HepG2 (cell line): ENCODE measurements at places on chromosomes 5 and 9. TPM values are rescaled to one million over a fixed set of nuclear protein-coding genes. Genes with fewer than 3 reads are reported as not detected.

Gene GABRA1
- polyA plus RNA-seq, result not detected in 2 replicates

Gene NIPAL4
- not detected in 2 replicates for polyA plus RNA-seq

Gene FOXD4L3
- 0.07 and 0.20 TPM in 2 replicates for polyA plus RNA-seq

Gene DDX4
- 0.05 TPM in 1 of 2 replicates, not detected in the other for polyA plus RNA-seq

Gene PCDHB16
- 0.66 and 0.89 TPM in 2 replicates for polyA plus RNA-seq

Gene KIF20A
- polyA plus RNA-seq, result 12.9 and 17.1 TPM in 2 replicates

Gene PDCD1LG2
- not detected in 2 replicates for polyA plus RNA-seq

Gene CFAP77
- polyA plus RNA-seq, result not detected in 2 replicates

GRCh38 chr5:157025093-157025698 is 33.7 kb downstream of the HAVCR1 start:
- no peak for DNase-seq

DNA sequence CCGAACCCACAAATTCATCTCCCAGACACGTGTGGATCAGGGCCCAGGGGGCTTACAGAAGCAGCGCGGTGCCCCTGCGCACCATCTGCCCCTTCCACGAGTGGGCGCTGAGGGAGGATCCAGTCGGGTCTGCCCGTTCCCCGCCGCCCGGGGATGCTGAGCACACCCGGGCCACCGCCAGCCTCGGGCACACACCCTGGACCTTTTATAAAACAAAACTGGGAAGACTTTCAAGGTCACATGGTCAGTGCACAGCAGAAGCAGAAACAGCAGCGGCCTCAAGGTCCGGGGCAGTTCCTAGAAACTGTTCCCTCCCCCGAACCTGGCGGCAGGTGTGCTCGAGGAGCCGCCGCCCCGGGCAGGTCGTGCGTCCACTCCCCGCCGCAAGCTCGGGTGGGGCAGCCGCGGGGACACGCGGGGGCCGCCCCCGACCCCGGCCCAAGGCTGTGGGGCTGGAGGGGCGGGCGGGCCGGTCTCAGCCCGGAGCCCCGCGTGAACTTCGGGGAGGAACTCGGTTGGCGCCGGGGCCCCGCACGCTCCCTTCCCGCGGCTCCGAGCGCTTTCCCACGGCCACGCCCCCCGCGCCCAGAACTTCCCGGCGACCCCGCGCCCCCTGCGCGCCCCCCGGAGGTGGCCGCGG is 633 bp upstream of the PPP1R26 start:
- DNase-seq, result peak; percentile 45

GRCh38 chr5:82447913-82448312 is 169.8 kb upstream of the RPS23 start:
- DNase-seq, result no peak

DNA sequence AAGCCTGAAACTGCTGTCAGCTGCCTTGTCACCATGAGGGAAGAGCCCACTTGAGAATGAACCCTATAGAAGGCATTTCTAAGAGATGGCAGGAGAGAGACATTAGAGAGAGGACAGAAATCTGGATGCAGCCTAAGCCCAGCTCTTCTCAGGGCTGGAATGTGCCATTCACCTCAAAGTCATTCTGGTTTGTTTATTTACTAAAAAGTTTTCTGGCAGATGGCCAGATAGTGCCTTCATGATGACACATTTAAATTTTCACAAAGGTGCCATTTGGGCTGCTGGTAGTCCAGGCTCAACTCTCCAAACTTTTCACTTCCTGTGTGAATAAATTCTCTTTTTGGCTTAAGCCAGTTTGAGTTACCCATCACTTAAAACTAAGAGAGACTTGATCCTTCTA is 144.6 kb upstream of the ZNF366 start:
- no peak for DNase-seq

GRCh38 chr5:2523180-2523579 is 228.3 kb downstream of the IRX2 start:
- DNase-seq, result no peak

DNA sequence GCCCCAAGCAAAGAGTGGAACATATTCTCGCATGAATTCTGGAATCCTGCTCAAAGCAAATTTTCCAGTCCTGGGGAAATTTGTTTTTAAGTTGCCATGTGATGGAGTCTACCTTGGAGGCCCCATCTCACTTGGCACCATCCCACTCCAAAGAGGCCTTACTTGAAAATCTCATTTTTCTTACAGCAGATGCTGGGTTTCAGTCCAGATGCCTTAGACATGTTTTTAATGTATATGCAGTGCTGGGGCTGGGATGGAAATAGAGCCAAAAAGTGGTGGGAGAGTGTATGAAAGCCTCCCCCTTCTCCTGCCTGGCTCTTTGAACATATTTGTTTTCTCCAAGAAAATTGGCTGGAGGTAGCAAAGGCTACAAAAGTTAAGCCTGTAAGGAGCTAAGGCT is 493.7 kb downstream of the ENC1 start:
- DNase-seq, result no peak

GRCh38 chr5:10828241-10828640 is 67.2 kb upstream of the DAP start:
- no peak for DNase-seq

- no peak for DNase-seq
Observed at GRCh38 chr5:181051841-181052671, 12.0 kb downstream of the BTNL9 start.

DNA sequence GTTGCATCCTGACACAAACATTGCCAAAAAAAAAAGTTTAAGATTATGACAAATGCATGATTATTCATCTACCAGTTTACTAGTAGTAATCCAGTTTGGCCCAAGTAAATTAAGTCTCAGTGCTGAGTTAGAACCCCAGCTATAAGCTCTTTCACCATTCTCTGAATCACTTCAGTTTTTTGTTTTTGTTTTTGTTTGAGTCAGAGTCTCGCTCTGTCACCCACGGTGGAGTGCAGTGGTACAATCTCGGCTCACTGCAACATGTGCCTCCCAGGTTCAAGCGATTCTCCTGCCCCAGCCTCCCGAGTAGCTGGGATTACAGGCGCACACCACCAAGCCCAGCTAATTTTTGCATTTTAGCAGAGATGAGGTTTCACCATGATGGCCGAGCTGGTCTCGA is 1.5 kb upstream of the PCYOX1L start:
- no peak for DNase-seq

GRCh38 chr5:117680426-117680825 is 1105.8 kb upstream of the SEMA6A start:
- no peak for DNase-seq

- DNase-seq, result no peak
Observed at GRCh38 chr5:8238080-8238479, 369.1 kb downstream of the MTRR start.

DNA sequence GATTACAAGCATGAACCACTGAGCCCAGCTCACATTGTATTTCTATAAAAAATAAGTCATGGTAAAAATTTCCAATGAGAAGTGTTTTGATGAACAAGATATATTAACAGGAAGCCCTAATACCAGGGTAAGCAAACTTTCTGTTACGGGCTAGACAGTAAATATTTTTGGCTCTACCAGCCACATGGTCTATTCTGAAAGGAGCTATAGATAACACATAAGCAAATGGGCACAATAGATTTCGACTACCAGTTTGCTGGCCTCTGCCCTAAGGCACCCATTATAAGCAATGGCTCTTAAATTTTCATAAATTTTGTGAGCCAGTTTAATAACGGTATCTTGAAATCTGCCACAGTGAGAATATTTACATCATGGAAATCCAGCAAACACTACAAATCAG is 8.1 kb downstream of the UBQLN1 start:
- no peak for DNase-seq

- DNase-seq, result peak; percentile 14
Observed at GRCh38 chr5:21919414-21920022, 933.6 kb downstream of the CDH12 start.

GRCh38 chr9:113590991-113591898 is 127.7 kb downstream of the RGS3 start:
- DNase-seq, result peak; percentile 59

DNA sequence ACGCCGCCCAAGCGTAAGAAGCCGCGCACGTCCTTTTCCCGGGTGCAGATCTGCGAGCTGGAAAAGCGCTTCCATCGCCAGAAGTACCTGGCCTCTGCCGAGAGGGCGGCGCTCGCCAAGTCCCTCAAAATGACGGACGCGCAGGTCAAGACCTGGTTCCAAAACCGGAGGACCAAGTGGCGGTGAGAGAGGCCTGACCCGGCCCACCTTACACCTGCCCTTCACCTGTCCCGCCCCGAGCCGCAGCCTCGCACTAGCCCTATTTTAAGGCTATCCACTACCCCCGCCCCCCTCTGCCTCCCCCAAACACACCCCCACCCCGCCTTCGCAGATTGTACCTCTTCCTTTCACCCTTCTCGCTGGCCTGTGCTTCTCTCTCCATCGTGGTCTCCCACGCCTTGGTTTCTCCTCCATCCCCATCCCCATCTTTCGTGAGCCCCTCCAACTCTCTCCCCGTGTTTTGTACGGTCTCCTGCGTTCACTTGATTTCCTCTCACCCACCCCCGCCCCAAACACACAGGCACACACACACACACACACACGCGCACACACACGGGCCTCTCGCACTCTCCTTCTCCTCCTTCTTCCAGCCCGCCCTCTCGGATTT is 1.3 kb downstream of the TLX3 start:
- DNase-seq, result no peak

GRCh38 chr9:88950341-88951154 is 40.7 kb upstream of the S1PR3 start:
- DNase-seq, result peak; percentile 20

- DNase-seq, result no peak
Observed at GRCh38 chr5:172753101-172753500, 17.9 kb downstream of the DUSP1 start.

- DNase-seq, result no peak
Observed at GRCh38 chr9:107872457-107873192, 383.1 kb upstream of the KLF4 start.

DNA sequence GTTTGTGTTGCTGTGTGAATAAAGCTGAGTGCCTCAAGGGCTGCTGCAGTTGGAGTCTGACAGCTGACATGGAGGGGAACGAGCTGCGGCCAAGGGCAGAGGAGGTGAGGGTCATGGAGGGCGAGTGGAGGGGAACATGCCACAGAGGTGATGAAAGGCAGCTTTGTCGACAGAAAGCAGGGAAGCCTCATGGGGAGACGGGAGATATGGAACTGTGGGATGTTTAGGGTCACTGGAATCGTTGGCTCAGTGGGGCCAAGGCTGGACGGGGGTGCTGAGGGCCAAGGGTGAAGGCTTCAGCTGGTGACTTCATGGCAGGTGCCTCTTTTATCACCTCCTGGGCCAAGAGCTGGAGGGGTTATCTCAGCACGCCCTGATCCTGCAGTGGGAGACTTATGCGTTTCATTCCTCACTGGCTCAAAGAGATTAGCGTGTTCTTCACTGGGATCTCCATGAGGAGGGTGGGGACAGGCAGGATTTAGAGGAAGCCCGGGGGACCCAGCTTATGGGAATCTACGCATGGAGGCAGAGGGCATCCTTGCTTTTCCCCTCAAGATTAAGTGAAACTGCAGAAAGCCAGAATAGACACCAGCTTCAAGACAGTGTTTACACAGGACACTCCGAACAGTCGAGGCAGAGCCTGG is 42.2 kb downstream of the FAM240B start:
- DNase-seq, result no peak

- no peak for DNase-seq
Observed at GRCh38 chr5:89262030-89262429, 379.0 kb upstream of the MEF2C start.

- no peak for DNase-seq
Observed at GRCh38 chr5:41637869-41638268, 127.5 kb upstream of the PLCXD3 start.

- no peak for DNase-seq
Observed at GRCh38 chr5:55187370-55187769, 14.4 kb upstream of the CDC20B start.

- DNase-seq, result no peak
Observed at GRCh38 chr9:123493627-123494026, 137.6 kb downstream of the CRB2 start.

GRCh38 chr5:158068964-158069363 is 210.0 kb upstream of the CLINT1 start:
- DNase-seq, result no peak

DNA sequence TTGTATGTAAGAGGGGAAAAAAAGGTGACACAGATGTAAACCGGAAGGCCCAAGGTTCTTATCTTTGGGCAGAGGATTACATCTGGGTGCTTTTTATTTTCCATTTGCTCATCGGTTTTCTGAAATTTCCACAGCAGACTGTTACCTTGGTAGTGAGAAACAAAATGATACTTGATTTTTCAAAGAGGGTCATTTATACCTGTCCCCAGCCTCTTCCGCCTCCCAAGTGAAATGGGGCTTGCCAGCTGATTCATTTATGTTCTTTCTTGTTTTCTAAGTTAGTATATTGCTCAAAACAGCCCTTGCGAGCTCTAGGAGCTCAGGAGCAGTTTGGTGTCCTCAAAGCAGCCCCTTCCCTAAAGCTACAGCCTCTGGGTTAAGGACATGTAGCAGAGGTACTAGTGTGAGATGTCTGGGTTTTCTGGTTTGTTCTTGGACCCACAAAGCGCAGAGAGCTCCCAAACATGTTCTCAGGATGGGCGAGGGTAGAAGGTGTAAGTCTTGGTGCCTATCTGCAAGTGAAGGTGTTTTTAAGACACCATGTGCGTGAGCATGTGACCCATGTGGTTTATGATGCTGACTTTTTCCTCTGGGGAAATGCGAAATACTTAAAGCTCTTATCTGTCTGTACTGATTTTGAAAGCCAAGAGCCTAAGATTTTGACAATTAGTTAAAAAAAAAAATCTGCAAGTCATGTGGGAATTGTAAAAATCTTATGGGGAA is 38.3 kb downstream of the DAPK1 start:
- no peak for DNase-seq

DNA sequence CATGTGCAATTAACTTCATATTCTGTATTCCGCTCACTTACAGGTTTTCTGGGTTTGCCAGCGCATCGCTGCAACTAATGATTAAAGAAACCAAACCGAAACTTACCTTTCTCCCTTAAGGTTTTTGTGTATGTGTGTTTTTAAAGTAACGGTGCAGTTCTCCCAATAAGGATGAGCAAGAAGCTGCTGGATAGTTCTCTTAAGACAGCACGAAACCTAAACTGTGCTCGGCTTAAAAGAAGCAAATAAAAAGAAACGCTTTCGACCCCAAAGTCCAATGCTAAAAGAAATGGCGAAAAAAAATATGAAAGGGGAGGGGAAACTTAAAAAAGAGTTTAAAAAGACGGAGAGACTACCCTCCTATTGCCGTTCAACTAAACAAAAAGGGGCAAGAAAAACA is 340 bp downstream of the ELAVL2 start:
- no peak for DNase-seq

GRCh38 chr5:91332267-91333045 is 50.7 kb downstream of the ARRDC3 start:
- DNase-seq, result peak; percentile 78

DNA sequence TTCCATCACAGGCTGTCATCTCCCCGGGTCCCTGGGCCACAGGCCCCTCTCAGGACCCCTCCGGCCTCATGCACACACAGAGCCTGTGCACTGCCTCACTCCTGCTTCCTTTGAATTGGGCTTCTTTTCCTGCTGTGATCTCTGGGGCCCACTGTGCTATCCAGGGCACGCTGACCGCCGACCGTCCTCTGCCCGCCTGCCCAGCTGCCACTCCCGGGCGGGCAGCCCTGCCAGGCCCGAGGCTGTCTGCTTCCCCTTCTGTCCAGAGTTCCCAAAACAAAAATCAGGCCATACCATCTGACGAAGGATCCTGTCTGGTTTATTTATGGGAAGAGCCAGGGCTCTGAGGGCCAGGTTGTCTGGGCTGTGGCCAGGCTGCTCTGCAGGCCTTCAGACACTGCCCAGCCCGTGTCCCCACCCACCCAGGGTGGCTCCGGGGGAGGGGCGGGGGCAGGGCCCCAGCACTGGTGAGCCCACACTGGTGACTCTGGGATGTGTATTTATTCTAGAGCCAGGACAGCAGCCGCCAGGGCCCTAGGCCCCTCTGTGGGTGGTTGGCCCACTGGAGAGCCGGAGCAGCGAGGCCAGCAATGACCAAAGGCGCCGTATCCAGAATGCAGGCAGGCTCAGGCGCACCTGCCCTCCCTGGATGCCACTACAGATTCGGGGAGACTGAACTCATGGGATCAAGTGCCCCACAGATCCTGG is 57.0 kb downstream of the ADAMTS2 start:
- no peak for DNase-seq
